RWPE2 (cell line): ENCODE measurements at places on chromosomes 7 and 10.

GRCh38 chr7:50304129-50304910, at the start of gene IKZF1:
IKZF1 (plus strand) TSS chr7:50304716; CDS start chr7:50319062, 14,346 bp downstream.
- DNase-seq, result no peak

GRCh38 chr7:115662676-115663075, 367.9 kb downstream of the TFEC start:
- no peak for DNase-seq

DNA sequence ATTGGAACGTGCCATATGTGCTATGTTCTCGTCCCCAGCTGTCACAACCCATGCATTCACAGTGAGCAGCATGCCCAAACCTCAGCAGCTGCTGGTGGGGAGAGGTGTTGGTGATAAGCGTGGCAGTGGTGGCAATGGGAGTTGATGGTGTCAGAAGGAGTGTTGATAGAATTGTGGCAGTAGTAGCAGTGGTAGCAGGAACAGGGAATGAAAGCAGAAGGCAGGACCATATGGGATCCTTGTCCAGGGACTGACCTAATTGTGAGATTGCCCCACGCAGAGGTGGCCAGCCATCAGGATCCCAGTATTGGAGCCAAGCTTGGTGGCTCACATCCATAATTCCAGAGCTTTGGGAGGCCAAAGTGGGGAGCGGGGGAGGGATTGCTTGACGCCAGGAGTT, 276.3 kb downstream of the GALNT17 start:
- no peak for DNase-seq

GRCh38 chr7:76037310-76037709, 10.5 kb downstream of the STYXL1 start:
- DNase-seq, result no peak

- DNase-seq, result no peak
These were observed 50.6 kb upstream of the GJD4 start for GRCh38 chr10:35554461-35555056.
